Pons (tissue), 1 donor: ENCODE measurements at places on chromosomes 13 and 19.

DNA sequence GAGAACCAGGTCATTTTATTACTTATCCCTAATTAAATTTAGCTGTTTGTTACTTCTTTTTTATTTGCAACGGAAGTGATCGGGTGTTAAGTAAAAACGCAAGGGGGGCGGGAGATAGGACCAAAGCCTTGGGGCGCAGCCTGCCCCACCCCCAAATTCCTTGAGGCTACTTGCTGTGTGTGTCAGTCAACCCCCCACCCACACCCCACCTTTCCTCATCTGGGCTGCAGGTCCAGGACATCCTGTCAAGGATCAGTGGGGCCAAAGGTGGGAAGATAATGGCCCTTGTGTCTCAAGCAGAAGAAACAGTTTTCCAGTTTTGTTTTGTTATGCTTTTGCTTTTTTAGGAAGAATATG is 1.2 kb upstream of the FOXO1 start:
- DNase-seq, result no peak

DNA sequence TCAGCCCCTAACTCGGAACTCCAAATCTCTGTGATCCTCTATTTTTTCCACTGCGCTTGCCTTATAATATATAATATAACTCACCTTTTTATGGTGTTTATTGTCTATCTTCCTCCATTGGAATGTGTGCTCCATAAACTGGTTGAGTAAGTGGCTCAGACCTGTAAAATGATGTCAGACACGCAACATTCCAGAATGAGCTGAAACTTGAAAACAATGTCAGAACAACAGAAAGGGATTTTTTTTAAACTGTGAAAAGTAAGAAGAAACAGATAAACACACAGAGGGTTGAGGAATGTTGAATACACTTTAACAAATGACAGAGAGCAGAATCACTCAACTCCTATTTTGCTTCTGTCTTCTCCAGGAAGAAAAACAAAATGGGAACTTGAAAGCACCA is 19.1 kb upstream of the FAM216B start:
- no peak for DNase-seq

DNA sequence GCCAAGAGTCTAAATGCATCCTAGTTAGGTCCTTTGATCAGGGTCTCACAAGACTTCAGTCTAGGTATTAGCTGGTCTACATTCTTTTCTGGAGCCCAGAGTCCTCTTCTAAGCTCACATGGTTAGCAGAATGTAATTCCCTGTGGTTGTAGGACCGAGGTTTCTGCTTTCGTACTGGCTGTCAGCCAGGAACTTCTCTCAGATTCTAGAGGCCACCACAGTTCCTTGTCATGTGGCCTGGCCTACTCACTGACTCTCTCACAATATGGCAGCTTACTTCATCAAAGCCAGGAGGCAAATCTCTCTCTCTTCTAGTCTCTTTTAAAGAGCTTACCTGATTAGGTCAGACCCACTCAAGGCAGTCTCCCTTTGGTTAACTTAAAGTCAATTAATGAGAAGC is 82.9 kb downstream of the POU4F1 start:
- DNase-seq, result no peak

DNA sequence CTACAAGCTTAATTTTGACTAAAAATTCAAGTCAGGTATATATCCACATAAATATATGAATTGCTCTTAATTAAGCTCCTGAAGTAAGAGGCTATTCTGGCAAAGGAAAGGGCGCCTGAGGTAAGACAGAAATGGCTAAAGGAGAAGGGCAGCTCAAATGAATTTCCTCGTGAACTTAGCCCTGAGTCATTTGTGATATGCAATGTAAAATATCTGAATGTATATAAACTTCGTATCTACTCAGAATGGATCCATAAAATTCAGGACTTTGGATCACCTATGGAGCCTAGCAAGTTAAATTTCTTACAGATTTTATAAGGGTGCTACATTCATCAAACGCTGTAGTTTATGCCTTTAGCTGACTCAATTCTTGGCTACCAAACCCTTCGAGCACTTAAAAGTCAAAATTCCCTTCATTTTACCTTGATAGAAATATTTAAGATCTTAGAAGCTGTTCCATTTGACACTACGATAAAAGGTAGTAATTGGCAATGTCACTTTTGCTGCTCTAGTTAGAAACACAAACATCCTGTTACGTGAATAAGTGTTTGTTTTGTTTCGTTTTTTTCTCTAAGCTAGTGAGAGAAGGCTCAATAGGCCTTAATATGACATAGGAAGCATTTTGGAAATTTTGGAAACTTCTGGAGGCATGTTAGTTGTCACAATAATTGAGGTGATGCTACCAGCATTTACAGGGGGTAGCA is 69.2 kb downstream of the DIAPH3 start:
- DNase-seq, result no peak

DNA sequence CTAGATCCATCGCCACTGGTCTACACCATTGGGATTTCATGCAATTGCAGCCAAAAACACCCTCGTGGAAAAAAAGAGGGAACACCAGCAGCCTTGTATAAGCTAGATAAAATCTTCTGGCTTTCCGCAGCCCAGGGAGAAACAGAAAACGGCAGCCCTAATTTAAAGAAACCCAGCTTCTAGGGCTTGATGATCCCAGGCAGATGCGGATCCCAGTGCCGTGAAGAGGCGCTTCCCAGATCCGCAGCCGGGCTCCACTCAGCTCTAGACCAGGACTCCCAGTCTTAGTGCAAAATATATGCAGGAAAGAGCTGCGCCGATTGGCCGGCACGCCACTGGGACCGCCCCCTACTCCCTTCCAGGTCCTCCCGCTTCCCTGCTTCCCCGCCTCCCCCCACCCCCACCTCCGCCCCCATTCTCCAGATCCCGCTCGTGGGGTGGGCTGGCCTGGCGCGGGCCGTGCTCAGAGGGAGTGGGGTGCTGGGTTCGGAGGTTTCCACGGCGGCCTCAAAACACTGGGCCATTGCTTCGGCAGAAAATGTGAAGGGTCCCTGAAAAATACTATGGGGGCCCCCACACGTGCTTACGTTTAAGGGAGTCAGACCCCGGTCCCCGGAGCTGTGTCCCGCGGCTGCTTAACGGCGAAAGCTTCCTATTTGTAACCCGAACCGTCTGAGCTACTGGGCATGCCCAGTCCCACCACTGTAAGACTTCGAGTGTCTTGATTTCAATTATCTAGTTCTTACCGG is 63.1 kb downstream of the SERP2 start:
- peak; percentile 94 for DNase-seq

DNA sequence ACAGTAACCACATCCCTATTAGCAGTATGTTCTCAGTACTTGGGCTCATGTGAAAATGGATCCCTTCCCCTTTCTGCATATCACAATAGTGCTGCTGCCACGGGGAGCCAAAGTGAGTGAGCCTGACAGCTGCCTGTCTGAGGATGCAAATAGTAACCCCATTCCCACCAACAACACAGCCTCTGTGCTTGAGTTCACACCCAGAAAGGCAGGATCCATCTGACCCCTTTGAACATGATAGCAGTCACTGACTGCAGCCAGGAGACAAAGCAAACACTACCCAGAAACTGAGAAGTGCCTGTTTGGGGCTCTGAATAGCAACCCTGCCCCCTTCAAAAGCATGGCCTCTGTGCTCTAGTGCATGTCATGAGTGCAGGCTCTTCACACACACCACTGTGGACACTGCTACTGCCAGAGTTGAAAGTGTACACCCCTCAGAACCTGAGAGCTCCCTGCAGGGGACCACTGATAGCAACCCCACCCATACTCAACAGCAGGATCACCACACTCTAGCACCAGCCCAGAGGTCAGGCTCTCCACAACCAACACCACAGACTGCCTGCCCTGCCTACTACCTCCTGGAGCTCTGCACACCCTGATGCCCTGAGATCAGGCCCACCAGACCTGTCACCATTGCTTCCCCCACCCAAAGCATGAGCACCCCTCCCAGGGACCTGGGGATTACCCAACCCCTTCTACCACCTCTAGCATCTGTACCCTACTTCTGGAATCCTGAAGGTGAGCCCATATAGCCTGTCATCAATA is 1563.5 kb upstream of the PRR20A start:
- DNase-seq, result no peak

DNA sequence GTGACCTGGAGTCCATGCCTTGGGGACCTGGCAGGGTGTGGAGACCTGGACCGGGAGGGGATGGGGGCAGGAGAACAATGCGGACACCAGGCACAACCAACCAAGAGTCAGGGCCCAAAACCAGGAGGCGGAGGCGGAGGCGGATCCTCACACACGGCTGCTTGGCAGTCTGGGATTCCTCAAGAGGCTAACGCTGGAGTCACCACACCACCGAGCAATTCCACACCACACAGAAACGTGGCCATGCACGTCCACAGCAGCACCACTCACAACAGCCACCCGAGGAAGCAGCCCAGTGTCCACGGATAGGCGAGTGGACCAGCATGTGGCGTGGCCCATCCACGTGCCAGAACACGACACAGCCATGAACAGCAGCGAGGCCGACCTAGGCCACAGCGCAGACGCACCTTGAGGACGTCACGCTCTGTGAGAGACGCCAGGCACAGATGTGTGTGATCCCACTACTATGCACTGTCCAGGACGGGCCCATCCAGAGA is 17.7 kb downstream of the SBNO2 start:
- no peak for DNase-seq

- DNase-seq, result peak; percentile 50
Measured at GRCh38 chr13:29162638-29163235, 342.6 kb downstream of the MTUS2 start.

DNA sequence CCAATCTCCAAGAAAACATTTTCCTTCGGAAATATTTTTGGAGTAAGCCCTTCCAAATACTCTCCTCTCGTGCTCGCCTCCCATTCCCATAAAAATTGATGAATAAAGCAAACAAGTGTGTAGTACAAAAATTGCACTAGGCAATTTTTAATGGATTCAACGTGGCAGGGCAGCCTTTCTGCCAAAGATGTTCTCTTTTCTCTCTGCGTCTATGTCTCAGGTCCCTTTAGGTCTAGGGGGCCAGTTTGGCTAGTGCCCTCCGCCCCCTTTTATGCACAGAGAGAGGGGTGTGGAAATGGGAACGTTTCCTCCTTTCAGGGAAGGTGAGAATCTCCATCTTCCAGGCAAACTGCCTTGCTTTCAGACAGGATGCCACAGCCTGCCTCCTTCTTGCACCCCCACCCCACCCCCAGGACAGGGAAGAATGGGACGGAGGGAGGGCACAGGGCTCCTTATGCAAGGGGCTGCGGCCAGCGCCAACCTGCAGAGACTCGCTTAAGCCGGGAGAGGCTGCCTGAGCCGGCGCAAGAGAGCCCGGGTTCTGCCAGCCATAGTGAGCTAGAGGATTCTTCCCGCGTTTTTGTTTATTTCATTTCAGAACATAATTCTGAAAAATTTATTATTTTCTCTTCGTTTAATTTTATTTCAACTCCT is 2.7 kb upstream of the ZIC2 start:
- no peak for DNase-seq

- no peak for DNase-seq
Measured at GRCh38 chr13:60969656-60970055, 446.0 kb downstream of the PCDH20 start.

DNA sequence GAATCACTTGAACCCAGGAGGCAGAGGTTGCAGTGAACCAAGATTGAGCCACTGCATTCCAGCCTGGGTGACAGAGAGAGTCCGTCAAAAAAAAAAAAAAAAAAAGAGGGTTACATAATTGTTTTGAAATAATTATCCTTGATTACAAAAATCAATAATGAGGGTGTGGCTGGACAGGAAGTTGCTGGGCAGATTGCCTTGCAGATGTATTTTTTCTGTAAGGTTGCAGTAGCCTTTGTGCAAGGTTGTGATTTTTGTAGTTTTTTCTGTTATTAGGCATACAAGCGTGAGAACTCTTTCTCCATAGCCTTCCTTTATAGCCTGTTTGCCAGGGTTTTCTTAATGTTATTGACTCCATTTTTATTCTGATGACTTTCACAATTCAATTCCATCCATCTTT is 40.7 kb upstream of the SIN3B start:
- no peak for DNase-seq

DNA sequence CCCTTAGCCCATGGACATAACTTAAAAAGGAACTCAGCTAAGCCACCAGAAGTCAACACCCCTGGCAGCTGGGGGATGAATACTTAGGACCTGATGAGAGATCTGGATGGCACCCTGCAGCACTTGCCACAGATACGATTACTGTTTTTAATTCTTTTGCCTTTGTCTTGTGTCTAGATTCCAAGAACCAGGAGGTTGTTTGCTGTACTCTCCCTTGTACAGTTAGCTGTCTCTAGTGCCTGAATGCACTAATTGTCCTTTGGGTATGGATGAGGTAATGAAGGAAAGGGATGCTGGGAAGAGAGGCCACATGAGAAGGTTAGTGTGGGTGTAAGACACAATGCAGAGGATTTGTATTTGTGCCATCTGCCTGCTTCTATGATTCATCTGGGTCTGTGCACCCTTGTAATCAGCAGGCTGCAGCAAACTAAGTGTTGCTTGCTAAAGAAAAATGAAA is 385.8 kb downstream of the KCNRG start:
- peak; percentile 98 for DNase-seq

- no peak for DNase-seq
Measured at GRCh38 chr13:68047889-68048288, 817.8 kb upstream of the PCDH9 start.

GRCh38 chr19:54534156-54534555 is 31.5 kb downstream of the LAIR2 start:
- DNase-seq, result no peak

- peak; percentile 67 for DNase-seq
Measured at GRCh38 chr13:30569901-30570576, 47.7 kb upstream of the USPL1 start.

- DNase-seq, result peak; percentile 63
Measured at GRCh38 chr19:2567580-2567979, 91.7 kb downstream of the GADD45B start.

GRCh38 chr19:17348700-17349099 is 11.3 kb downstream of the GTPBP3 start:
- no peak for DNase-seq

- no peak for DNase-seq
Measured at GRCh38 chr13:20274466-20274865, 42.3 kb upstream of the GJB6 start.

DNA sequence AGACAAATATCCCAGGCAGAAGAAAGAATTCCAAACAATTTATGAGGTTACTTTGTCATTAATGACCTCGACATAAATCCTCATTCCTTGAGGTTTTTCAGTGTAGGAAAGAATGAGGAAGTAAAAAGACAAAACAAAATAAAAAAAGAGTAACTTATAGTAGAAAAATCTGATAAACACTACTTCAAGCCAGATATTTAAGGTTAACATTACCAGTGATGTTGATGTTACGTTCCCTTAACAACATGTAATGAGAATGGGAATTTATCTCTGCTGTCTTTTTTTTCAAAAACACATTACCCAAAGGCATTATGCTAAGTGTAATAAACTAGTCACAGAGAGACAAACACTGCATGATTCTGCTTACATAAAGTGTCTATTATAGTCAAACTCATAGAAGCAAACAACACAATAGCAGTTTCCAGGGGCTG is 935.1 kb downstream of the SLITRK1 start:
- no peak for DNase-seq

GRCh38 chr13:99702687-99703319 is 201.5 kb downstream of the TM9SF2 start:
- no peak for DNase-seq

GRCh38 chr19:29831041-29831548 is 19.3 kb downstream of the CCNE1 start:
- no peak for DNase-seq
